ENCODE measurements at places on chromosomes 1 and 21.

- DNase-seq = peak; percentile 27
These were observed 1150.9 kb downstream of the MRPL39 start for GRCh38 chr21:24456358-24456757.

- no peak for DNase-seq
These were observed 142.2 kb downstream of the RABGAP1L start for GRCh38 chr1:174301295-174302077.

DNA sequence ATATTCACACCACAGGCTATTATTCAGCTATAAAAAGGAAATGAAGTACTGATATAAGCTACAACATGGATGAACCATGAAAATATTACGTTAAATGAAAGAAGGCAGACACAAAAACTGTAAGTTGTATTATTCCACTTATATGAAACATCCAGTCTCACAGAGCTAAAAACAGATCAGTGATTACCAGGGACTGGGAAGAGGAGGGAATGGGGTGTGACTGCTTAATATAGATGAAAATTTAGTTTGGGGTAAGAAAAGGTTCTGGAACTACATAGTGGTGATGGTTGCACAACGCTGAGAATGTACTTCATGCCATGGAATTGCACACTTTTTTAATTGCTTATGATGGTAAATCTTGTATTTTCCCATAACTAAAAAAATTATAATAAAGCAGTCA, 19.5 kb downstream of the GPBP1L1 start:
- no peak for DNase-seq

- no peak for DNase-seq
These were observed 229.7 kb upstream of the FMN2 start for GRCh38 chr1:239861985-239862384.

- DNase-seq = no peak
These were observed 1.9 kb downstream of the GJA5 start for GRCh38 chr1:147758379-147759100.

DNA sequence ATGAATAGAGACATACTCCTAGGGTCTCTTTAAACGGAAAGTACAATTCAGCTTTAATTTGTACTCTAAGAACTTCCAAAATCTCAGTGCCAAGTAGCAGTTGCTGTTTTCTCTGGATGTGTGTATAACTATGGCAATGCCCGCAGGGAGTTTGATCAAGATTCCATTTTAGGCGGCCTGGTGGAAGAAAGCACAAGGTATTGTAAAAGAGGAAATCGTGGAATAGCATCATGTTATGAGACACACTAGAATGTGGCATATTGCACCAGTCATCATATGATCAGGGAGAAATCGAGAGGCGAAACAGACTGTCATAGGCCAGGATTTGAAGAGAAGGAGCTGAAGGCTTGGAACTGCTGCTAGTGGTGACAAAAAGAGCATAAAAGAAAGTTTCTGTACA, 316.2 kb upstream of the FMN2 start:
- no peak for DNase-seq

DNA sequence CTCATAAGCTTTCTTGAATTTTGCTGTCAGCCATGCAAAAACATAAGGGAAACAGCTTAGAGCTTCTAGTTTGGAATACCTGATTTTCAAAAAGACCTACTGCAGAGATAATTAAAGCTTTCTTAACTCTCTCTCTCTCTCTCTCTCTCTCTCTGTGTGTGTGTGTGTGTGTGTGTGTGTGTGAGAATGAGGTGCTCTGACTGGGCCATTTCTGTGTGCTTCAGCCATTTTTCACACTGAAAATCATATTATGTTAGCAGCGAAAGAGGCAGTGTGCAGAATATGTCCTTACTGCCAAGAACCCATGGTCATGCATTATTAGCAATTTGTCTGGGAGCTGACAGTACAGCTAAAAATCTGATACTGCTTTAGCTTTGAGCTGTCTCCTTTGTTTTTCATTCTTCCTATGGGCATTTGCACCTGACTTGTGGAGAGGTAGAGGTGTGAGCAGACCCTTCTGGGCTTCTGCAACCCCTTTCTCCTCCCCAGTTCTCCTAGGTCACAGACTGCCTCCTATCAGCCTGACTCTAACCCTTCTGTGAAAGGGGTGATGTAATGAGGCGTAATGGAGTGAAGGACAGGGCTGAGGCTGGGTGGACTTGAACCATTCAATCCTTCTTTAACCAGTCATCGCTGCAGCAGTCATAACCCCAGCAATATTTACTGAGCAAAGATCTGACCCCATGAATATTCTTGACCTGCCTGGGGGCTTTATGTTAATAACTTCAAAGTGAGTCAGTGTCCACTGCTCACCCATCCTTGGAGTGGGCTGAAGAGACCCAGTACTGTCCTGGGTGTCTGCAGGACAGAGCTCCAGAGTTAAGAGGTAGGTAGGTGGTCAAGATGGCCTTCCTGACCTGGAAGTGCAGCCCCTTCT, 61.2 kb downstream of the SYT6 start:
- DNase-seq = no peak
